Activated CD4-positive, alpha-beta memory T cell treated with anti-CD3 and anti-CD28 coated beads for 36 hours (primary cell): ENCODE measurements at places on chromosomes 2 and 18. TPM values are rescaled to one million over a fixed set of nuclear protein-coding genes. Genes with fewer than 3 reads are reported as not detected.

DNA sequence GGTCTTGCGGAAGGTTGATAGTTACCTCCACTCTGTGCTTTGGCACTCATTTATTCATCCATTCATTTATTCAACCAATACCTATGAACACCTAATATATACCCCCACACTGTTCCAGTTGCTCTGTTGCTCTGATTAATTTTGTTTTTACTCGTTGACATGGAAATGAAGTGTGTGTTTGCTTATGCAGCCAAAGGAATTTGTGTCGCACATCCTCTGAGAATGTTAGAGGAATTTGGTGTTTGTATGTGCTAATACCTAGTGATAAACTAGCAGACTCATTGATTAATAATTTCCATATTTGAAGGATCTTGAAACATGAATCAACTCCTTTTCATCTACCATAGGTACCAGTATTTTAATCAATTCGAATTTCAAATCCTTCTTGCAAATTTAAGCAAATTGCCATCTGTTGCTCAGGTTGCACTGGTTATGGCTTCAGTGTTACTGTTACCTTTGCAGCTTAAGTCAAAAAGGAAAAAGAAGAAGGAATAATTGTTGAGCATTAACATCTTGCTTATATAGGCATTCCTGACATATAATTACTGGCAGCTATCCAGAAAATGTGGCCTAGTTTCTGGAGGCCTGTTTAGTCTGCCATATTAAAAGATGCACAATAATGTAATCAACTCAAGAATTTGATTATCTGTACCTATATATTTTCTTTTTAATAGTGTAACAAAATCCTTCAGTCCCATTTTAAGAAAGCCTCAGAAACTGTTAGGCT, 25.7 kb upstream of the CRIM1 start:
- H3K36me3 ChIP-seq, result no peaks in the 10 kb centered on the region
- H3K4me3 ChIP-seq, result no peak overlapping the region
- no peak for DNase-seq
- H3K4me1 ChIP-seq, result no peaks in the 10 kb centered on the region

GRCh38 chr2:59691518-59692190, 861.8 kb downstream of the BCL11A start:
- no peaks in the 10 kb centered on the region for H3K36me3 ChIP-seq
- no peak overlapping the region for H3K4me3 ChIP-seq
- DNase-seq, result no peak
- no peaks in the 10 kb centered on the region for H3K27me3 ChIP-seq
- no peaks in the 10 kb centered on the region for H3K4me1 ChIP-seq
- no peak overlapping the region for H3K27ac ChIP-seq

DNA sequence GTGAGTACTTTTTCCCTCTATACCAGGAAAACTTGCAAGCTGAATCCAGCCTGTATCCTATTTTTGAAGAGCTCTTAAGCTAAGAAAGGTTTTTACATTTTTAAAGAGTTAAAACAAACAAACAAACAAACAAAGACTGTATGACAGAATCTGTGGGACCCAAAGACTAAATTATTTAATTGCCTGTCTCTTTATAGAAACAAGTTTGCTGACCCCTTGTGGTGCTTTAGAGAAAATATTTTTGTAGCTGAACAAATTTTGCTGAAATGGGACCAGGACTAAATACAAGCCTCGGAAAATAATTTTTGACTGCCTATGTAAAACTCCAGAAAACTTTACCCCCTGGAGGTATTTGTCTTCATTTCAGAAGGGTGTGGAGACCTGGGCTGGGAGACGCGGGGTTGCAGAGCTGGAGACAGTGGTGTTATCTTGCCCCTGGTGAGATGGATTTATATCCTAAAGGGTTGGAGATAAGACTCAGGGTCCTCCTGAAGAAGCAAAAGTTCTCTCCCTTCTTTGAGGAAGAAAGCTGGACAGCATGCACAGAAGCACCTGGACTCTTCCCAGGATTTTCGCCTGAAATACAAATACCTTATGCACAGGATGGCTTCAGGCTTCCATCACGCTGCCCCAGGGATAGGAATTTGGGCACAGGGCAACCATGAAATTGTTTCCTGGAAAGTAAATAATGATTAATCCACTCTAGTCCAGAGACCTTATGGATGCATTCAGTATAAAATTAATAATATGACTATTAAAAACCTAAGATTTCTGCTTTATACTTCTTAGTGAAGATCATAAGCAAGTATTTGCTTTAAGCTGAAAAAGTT, 54.3 kb downstream of the TMX3 start:
- DNase-seq, result no peak
- H3K4me1 ChIP-seq, result no peaks in the 10 kb centered on the region
- no peak overlapping the region for H3K4me3 ChIP-seq
- no peaks in the 10 kb centered on the region for H3K36me3 ChIP-seq

- DNase-seq, result no peak
- no peak overlapping the region for H3K4me3 ChIP-seq
- peaks cover 15% of the 10 kb centered on the region for H3K4me1 ChIP-seq
- H3K36me3 ChIP-seq, result no peaks in the 10 kb centered on the region
- no peak overlapping the region for H3K27ac ChIP-seq
- no peaks in the 10 kb centered on the region for H3K27me3 ChIP-seq
Observed at GRCh38 chr2:169009865-169010579, 21.1 kb downstream of the ABCB11 start.

- no peak overlapping the region for H3K4me3 ChIP-seq
- no peak for DNase-seq
- H3K36me3 ChIP-seq, result no peaks in the 10 kb centered on the region
- no peak overlapping the region for H3K27ac ChIP-seq
- H3K4me1 ChIP-seq, result no peaks in the 10 kb centered on the region
Observed at GRCh38 chr18:29779096-29779495, 1263.4 kb downstream of the DSC3 start.

- peaks cover 71% of the 10 kb centered on the region for H3K4me1 ChIP-seq
- H3K4me3 ChIP-seq, result no peak overlapping the region
- DNase-seq, result no peak
- no peak overlapping the region for H3K27ac ChIP-seq
- peaks cover 36% of the 10 kb centered on the region for H3K36me3 ChIP-seq
Observed at GRCh38 chr2:127516041-127516762, 10.1 kb downstream of the IWS1 start.

DNA sequence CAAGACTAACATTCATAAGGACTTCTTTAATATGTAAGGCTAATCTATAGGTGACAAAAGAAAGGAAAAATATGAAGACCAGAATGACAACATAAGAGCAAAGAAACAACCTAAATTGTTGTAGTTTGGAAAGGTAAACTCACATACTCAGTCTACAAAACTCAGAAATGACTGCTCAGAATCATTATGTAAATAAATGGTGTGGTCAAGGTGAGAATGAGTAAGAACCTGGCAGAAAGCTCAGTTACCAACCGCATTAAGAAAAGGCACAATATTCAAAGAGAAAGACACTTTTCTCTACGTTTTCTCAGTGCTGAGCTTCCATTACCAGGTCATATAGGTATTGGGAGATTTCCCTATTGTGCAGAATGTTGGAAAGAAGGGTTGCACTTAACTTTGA, 15.8 kb downstream of the ATF2 start:
- peaks cover 16% of the 10 kb centered on the region for H3K36me3 ChIP-seq
- DNase-seq, result no peak
- H3K27me3 ChIP-seq, result no peaks in the 10 kb centered on the region

DNA sequence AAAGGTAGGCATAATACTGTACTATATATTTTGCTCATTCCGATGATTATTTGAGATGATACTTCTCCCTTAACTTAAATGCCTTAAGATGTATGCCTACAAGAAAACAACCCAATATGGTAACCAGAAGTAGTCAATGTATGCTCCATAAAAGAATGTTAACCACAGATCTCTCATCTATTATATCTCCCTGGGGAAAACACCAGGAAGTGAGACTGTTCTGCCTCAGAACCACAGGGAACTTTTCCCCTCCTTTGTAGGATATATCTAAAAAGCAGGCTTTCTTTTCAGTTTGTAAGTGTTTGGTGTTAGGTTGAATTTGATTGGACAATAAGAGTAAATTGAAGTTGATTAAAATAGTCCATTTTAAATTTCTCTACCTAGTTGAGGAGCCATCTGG, 1160.5 kb upstream of the NXPH2 start:
- H3K4me3 ChIP-seq, result no peak overlapping the region
- DNase-seq, result no peak
- no peaks in the 10 kb centered on the region for H3K27me3 ChIP-seq
- no peaks in the 10 kb centered on the region for H3K4me1 ChIP-seq

DNA sequence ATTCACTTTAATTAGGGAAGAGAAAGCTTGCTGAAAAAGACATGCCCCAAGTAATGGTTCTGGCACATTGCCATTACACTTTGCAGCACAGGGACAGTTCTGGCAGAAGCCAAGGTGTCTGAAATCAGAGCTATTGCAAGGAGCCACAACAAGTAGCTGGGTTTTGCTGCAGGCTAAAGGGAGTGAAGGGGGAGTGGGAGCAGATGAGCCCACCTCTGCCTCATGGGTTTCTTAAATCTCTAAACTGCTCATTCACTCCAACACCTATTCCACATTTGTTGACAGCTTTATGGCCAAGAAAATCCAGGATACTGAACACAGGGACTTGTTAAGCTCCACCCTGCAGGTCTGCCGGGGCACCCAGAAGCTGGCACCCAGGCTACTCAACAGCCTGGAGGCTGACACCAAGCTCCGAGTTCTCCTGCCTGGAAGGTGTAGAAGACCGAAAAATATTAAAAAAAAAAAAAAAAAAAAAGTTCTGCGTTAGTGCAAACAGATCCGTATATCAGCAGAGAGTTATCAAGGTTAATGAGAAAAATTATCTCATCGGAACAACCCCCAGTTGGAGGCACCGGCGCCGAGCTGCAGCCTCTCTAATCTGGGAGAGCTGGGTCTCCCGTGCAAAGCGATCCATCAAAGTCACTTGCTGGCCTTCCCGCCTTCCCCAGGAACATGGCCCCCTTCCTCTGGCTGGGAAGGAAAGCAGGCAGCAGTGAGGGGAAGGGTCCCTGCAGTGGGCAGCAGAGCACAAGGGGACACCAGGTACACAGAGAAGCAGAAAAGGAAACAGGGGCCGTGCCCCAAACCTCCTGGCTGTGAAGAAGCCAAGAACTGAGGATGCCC, 123.7 kb downstream of the HNMT start:
- DNase-seq, result no peak
- H3K4me1 ChIP-seq, result no peaks in the 10 kb centered on the region
- H3K27me3 ChIP-seq, result no peaks in the 10 kb centered on the region
- H3K27ac ChIP-seq, result no peak overlapping the region
- H3K4me3 ChIP-seq, result no peak overlapping the region

- no peak overlapping the region for H3K27ac ChIP-seq
- H3K36me3 ChIP-seq, result no peaks in the 10 kb centered on the region
- H3K27me3 ChIP-seq, result peaks cover 2% of the 10 kb centered on the region
Observed at GRCh38 chr2:204686406-204686805, 141.1 kb downstream of the PARD3B start.

DNA sequence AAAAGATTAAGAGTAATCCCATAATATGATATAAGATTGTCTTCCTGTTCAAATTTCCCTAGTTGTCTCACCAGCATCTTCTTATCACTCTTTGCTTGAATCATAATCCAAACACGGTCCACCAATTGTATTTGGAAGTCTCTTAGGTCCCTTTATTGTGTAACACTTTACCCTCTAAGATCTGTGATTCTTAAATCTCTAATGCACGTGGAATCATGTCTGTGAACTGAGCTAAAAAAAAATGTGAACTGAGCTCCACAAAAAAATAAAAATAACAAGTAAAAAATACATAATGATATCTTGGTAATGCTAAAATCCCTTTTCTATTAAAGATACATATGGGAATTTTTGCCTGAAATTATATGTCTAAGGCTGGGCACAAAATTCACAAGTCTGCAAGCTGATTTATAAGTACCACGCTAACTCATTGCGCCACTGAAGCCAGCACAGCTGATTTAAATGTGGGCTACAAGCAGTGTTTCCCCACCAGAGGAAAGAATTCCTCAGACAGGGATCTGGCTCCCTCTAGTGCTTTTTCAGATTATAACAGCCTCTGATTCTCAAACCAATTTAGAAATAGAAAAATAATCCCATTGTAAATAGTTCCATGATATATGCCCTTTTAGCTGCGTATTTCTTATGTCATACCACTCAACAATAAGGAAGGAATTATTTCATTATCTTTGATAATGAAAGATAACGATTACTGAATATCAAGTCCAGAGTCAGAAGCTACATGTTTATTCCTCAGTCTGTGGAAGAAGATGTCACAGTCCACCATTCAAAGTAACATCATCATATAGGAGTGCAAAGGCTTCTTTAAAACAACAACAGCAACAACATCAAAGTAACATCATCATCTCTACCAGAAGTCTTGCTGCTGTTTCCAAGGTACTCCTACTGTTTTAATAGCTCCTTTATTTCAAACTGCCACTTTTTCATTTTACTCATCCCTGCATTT, 22.9 kb downstream of the RBM43 start:
- no peaks in the 10 kb centered on the region for H3K27me3 ChIP-seq
- H3K4me3 ChIP-seq, result no peak overlapping the region
- no peaks in the 10 kb centered on the region for H3K36me3 ChIP-seq
- no peaks in the 10 kb centered on the region for H3K4me1 ChIP-seq

GRCh38 chr2:143110758-143111428, 18.3 kb upstream of the ARHGAP15 start:
- peak; percentile 70 for DNase-seq
- peaks cover 2% of the 10 kb centered on the region for H3K36me3 ChIP-seq
- peak overlapping the region; percentile 56 for H3K4me3 ChIP-seq
- H3K27ac ChIP-seq, result peak overlapping the region; percentile 86
- H3K27me3 ChIP-seq, result no peaks in the 10 kb centered on the region

DNA sequence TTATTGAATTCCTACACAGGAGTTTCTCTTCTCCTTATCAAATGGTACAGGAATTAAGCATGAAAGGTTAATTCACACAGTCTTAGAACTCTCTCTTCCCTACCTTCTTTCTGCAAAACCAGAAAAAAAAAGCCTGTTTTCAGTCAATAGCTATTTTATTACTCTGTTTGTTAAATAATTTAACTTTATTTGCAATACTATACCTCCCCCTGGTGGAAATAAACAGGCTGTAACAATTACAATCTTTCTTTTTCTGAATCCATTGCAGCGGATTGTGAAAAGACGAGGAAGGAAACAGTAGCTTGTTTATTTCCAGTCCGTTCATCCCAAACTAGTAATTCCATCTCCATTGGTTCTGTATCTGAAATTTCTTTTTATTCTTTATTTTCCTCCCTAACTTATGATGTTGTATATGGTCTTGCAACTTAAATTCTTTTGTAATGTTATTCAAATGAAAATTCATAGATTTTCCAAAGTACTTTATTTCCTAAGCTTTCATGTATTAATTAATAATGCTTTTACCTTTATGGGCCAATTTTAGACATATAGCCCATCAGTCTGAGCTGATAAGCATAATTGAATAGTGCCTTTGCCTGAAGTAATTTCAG, 165.2 kb downstream of the SH3BP4 start:
- H3K36me3 ChIP-seq, result no peaks in the 10 kb centered on the region
- peaks cover 10% of the 10 kb centered on the region for H3K27me3 ChIP-seq
- H3K4me1 ChIP-seq, result no peaks in the 10 kb centered on the region
- DNase-seq, result no peak
- no peak overlapping the region for H3K27ac ChIP-seq
- H3K4me3 ChIP-seq, result no peak overlapping the region

- H3K36me3 ChIP-seq, result peaks cover 33% of the 10 kb centered on the region
- DNase-seq, result no peak
- H3K27ac ChIP-seq, result no peak overlapping the region
- H3K4me1 ChIP-seq, result peaks cover 10% of the 10 kb centered on the region
- H3K27me3 ChIP-seq, result no peaks in the 10 kb centered on the region
Observed at GRCh38 chr2:173903601-173904394, 61.4 kb downstream of the SP3 start.

Gene LGALSL
- total RNA-seq, result 1.5 TPM

Gene DPP10
- total RNA-seq, result not detected

Gene CCDC148
- total RNA-seq, result 0.29 TPM

Gene SCG2
- total RNA-seq, result not detected

Gene DNAJC5G
- total RNA-seq, result not detected

Gene LTBP1
- total RNA-seq, result 0.27 TPM
